ENCODE measurements at places on chromosomes 2 and 18.

GRCh38 chr2:69306393-69306821 lies 80.6 kb downstream of the GFPT1 start:
- DNase-seq: peak; percentile 53

- no peak for DNase-seq
Measured at GRCh38 chr2:127783101-127783500, 27.9 kb downstream of the WDR33 start.

DNA sequence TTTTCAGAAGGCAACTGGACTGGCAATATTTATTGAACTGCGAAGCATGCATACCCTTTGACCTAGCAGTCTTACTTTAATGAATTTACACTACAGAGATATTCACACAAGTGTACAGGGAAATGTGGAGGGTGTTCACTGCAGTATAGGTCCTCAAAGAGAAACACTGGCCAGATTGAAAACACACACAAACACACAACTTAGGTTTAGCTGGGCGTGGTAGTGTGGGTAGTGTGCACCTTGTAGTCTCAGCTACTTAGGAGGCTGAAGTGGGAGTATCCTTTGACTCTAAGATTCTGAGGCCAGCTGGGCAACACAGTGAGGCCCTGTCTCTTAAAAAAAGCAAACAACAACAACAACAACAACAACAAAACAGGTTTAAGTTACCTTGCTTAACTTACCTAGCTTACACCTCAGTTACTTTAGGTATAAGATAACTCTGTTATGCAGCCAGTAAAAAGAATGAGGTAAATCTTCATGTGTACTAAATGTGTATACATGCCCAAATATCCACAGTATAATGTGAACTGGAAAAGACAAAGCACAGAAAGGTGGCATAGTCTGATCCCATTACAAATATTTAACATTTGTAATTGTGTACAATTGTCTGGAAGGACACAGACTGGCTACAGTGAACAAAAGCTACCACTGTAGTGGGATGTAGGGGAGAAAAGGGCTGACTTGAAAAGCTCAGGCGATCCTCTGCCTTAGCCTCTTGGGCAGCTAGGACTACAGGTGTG lies 105.9 kb upstream of the FZD5 start:
- no peak for DNase-seq

- no peak for DNase-seq
Measured at GRCh38 chr18:6677086-6677485, 52.4 kb upstream of the ARHGAP28 start.

DNA sequence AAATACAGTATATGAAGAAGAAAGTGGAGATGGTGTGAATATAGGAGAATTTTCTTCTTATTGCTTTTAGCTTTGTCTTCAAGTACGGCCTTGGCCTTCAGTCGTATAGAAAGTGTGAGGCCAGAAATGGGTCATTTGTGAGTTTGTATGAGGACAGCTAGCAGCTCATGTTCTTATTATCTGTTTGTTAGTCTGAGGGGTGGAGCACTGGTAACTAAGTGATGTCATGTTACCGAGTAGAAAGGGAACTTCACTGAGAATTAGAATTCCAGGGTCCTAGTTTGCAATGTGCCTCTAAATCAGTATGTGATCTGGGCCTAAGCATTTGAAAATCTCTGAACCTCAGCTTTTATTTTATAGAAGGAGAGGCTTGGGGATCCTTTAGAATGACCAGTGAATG lies 588.6 kb downstream of the NRXN1 start:
- no peak for DNase-seq

DNA sequence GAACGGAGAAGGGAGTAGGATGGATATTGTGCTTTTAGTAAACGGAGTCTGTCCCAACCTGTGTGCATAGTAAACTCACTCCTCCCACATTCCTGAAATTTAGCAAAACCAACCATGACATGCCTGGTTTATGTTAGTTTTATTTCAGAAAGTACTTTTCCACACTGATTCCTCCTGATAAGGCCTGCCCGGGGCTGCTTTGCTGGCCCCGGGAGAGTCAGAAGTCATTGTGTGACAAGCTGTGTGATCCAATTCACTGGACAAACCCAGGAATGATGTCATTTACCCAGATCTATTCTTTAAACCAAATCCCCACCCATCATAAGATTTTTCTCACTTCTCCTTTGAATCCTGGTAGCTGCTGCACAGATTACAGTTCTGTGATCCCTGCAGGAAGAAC lies 109.0 kb downstream of the SETBP1 start:
- DNase-seq: no peak

GRCh38 chr2:43221124-43221762 lies 5.2 kb downstream of the ZFP36L2 start:
- DNase-seq: peak; percentile 60

GRCh38 chr2:101983928-101984327 lies 7.8 kb upstream of the IL1R2 start:
- no peak for DNase-seq

GRCh38 chr2:74383254-74383653 lies 3.1 kb upstream of the DCTN1 start:
- DNase-seq: no peak

GRCh38 chr2:69141061-69141460 lies 128.1 kb downstream of the ANTXR1 start:
- DNase-seq: no peak

DNA sequence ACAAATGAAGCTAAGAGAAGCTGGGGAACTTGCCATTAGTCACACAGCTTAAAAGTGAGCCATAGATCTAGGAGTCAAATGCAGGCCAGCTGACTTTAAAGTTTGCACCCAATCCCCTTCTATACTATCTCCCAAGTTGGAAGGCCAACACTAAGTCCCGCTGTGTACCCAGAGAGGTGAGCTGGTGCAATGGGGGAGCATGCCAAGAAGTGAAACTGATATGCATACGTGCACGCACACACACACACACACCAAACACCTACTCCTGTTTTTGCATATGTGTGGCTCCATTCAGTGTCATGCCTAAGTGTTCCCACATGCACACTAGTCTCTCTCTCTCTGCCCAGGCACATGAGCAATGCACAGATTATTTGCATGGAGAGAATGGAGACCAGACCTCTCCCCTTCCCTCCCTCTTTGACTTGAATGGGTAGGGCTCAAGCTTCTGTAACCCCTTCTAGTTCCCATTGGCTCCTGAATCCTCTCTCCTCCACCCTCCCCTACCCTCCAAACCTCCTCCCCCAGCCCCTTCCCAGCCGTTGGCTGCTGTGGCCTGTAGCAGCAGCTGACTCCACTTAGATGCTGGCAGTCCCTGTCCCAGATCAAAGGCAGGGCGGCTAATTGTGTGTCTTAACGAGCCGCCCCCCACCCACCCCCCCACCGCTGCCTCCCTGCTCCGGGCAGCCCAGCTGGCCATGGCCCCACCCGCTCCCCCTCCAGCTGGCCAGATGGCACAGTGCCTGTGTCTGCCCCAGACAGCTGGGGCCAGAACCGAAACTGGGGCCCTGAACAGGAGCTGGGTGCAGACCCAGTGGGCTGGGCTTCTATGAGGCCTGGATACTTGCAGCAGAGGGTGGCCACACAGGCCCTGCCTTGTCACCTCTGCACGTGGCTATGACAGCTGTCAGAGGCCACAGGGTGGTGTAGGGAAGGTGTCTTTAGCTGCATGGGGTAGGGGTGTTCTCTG lies 5.6 kb downstream of the WNT10A start:
- DNase-seq: no peak

DNA sequence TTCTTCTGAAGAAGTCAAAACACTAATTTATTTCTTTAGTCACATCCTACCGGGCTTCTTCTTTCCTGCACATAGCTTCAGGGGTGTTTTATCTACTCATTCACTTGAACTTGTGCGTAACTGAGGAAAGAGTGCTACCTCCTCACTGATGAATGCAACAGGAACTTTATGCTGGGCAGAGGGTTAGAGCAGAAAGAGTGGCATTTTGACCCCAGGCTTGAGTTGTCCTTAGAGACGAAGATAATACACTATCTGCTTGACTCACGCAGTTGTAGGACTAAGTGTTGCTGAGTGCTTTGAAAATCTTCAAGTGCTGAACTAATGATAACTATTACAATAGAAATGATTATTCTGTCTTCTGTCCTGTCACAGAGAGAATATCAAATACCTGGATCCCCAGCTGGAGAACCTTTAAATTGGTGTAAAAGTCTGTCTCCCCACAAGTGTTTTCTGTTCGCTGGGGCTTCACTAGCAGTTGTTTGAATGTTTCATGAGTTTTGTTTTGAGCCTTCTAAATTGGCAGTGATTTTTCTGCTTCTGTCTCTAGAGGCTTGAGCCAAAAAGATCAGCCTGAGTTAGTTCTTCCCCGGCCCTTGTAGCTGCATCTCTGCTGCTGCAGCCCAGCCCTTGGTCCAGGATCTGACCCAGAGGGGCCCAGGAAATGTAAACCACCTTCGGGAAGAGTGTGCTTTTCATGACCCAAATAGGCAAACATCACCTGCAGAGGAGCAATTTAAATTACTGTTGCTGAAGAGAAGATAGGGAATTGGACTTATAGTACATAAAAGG lies 86.3 kb upstream of the LGALSL start:
- no peak for DNase-seq

- no peak for DNase-seq
Measured at GRCh38 chr18:79320216-79320850, 75.4 kb upstream of the NFATC1 start.

DNA sequence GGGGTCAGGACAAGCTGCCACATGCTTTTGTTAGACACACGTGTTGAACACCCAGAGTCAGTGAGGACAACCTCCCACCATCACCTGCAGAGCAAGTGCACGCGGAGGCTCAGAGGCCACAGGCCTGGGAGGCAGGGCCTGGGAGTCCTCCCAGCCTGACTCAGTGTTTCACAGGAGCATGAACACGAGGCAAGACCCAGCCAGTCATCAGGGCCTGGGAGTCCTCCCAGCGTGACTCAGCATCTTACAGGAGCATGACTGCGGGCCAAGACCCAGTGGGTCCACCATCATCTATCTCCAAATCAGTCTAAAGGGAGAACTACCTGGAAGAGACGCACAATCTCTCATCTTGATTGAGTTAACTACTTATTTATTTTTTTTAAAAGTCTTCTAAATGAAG lies 112.6 kb upstream of the PXDN start:
- DNase-seq: no peak

GRCh38 chr18:23735021-23735464 lies 45.8 kb downstream of the LAMA3 start:
- DNase-seq: no peak

DNA sequence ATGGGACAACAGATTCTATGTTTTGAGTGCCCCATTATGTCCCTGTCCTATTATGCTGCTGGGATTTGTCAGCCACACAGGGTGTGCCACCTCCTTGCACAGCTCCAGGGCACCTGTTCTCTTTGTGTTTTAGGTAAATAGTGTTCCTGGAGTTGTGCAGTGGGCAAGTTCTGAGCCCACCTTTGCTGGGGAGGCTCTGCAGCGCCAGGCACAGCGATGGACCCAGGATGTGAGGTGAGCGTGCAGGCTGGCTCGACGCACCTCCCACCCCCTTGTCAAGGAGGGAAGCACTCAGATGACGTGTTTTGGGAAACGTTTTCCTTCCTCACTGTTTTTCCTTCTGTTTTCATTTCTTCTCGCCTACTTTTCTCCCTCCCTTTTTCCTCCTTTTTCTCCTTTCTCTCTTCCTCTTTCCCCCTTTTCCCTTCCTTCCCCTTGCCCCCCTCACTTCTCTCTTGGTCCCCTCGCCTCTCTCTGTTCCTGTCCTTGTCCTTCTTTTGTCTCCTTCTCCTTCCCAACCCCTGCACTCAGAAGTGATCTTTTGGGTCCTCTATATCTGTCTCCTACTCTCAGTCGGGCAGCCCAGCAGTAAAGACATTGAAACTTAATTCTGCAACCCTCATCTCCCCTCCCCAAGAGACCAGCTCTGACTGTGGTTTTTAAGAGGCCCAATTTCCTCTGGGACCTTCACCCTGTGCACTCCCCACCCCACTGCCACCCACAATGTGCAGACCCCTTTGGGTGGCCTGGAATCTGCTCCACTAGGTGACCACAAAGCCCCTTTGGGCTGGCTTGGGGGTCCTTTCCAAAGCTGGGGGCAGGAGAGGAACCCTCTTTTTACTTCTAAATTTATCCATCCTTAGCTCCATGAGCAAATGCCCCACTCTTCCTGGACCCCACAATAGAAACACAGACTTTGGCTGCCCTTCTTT lies 104.0 kb downstream of the MCFD2 start:
- DNase-seq: no peak

DNA sequence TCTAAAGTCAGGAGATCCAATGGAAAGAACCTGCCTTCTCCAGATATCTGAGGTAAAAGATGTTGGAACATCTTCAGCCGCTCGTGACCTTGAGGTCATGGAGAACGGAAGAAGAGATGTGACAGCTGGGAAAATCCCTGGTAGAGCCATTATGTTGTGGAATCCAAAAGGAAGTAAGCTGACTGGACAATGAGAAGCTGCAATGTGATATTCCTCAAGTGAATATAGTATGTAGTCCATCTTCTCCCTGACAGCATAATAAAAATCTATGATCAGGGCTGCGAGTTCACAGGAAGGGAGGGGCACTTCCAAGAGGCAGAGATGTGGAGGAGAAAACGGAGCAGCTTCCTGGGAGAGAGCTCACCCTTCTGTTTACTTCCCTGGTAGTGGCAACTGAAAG lies 201.0 kb upstream of the SP5 start:
- DNase-seq: no peak

DNA sequence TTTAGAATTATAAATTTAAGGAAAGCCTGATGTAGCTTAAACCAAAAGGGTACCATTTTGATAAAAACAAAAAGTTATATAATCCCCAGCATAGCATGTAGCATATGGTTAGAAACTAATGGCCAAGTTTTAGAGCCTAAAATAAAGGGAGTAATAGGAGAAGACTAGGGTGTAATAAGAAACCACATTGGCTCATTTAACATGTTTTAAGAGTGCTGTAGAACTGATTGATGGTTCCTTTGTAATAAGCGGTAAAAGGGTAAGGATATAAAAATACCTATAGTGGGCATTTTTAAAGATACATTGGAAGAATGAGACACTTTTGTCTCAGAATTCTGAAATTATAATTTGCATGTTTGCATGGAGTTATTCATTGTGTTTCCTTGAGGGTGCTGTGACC lies 1.9 kb downstream of the PSMA8 start:
- no peak for DNase-seq

DNA sequence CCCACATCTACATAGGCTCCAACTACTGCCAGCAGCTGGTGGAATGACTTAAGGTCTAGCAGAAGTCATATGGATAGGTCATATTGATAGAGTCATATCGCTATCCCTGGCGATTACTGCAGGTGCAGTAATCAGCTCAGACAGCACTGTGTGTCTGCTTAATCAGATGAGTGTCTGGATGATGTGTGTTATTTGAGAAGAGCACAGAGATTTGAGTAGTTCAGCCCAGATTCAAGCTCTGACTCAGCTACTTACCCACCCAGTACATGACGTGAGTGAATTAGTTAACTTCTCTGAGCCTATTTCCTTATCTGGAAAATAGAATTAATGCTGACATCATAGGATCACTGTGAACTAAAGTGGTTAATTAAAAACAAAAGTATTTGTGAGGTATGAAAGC lies 78.9 kb downstream of the EHD3 start:
- DNase-seq: no peak

DNA sequence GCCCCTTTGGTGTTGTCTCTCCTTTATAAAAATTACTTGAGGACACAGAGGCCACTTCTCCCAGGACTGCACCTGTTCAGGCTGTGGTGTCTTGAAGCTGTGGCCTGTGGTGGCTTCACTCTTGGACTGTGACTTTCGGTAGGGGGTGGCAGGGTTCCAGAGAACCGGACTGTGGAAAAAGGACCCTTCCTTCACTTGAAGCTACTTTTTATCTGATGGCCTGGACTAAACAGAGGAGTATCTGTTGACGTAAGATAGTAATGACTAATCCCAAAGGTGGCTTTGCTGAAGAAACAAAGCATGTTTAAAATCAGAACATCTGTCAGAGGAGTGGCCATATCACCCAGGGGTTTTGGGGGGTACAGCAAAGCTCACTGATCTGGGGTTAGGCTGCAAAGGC lies 60.8 kb downstream of the CENPO start:
- no peak for DNase-seq
